ENCODE measurements at places on chromosomes 16 and 17.
A peak's percentile ranks its signal among the peaks of the same experiment; 100 is the strongest.

DNA sequence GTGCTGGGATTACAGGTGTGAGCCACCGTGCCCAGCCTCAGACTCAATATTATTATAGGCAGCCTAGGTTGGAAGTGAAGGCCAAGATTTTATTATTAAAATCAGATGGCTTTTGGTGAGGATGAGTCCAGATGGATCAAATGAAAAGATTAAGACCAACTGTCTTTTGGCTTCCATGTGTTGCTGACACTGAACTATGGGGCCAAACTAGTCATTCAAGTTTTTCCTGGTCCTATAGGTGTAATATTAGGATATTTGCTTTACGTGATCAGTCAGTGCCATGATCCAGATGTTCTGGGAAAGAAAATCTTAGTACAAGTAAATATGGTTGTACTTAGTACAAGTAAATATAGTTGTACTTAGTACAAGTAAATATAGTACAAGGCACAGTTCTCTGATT lies 140.6 kb downstream of the MAP2K6 start:
- no peak overlapping the region for H3K27ac ChIP-seq
- H3K4me1 ChIP-seq: no peaks in the 10 kb centered on the region
- peaks cover 5% of the 10 kb centered on the region for H3K36me3 ChIP-seq
- H3K27me3 ChIP-seq: no peaks in the 10 kb centered on the region

GRCh38 chr16:81740169-81740568 lies 38.9 kb upstream of the PLCG2 start:
- no peak overlapping the region for H3K27ac ChIP-seq
- H3K27me3 ChIP-seq: no peaks in the 10 kb centered on the region
- ATAC-seq: no peak
- no peak overlapping the region for H3K4me3 ChIP-seq
- H3K4me1 ChIP-seq: no peaks in the 10 kb centered on the region
- H3K36me3 ChIP-seq: no peaks in the 10 kb centered on the region

- peak; percentile 69 for ATAC-seq
- peaks cover 30% of the 10 kb centered on the region for H3K36me3 ChIP-seq
- no peaks in the 10 kb centered on the region for H3K27me3 ChIP-seq
- H3K27ac ChIP-seq: no peak overlapping the region
- H3K4me3 ChIP-seq: peak overlapping the region; percentile 52
Measured at GRCh38 chr17:39573447-39574298, 34.0 kb downstream of the NEUROD2 start.

GRCh38 chr16:8572063-8572918 lies 18.0 kb downstream of the TMEM114 start:
- H3K27me3 ChIP-seq: peaks cover 42% of the 10 kb centered on the region
- H3K4me1 ChIP-seq: no peaks in the 10 kb centered on the region
- H3K4me3 ChIP-seq: no peak overlapping the region
- no peaks in the 10 kb centered on the region for H3K36me3 ChIP-seq
- ATAC-seq: no peak
- H3K27ac ChIP-seq: no peak overlapping the region

DNA sequence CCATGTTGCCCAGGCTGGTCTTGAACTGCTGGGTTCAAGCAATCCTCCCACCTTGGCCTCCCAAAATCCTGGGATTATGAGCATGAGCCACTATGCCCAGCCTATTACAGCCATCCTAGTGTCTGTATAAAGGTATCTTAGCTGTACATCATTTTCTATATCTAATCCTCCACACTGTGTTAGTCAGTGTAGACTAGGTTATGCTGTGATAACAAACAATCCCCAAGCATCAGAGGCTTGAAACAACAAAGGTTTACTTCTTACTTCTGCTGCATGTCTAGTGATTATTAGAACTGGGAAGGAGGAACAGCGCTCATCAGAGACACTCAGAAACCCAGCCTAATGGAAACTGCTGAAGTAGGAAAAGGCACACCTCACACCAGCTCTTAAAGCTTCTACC lies 68.1 kb downstream of the ERCC4 start:
- no peaks in the 10 kb centered on the region for H3K4me1 ChIP-seq
- H3K27ac ChIP-seq: no peak overlapping the region
- ATAC-seq: no peak
- no peaks in the 10 kb centered on the region for H3K36me3 ChIP-seq
- no peak overlapping the region for H3K4me3 ChIP-seq

DNA sequence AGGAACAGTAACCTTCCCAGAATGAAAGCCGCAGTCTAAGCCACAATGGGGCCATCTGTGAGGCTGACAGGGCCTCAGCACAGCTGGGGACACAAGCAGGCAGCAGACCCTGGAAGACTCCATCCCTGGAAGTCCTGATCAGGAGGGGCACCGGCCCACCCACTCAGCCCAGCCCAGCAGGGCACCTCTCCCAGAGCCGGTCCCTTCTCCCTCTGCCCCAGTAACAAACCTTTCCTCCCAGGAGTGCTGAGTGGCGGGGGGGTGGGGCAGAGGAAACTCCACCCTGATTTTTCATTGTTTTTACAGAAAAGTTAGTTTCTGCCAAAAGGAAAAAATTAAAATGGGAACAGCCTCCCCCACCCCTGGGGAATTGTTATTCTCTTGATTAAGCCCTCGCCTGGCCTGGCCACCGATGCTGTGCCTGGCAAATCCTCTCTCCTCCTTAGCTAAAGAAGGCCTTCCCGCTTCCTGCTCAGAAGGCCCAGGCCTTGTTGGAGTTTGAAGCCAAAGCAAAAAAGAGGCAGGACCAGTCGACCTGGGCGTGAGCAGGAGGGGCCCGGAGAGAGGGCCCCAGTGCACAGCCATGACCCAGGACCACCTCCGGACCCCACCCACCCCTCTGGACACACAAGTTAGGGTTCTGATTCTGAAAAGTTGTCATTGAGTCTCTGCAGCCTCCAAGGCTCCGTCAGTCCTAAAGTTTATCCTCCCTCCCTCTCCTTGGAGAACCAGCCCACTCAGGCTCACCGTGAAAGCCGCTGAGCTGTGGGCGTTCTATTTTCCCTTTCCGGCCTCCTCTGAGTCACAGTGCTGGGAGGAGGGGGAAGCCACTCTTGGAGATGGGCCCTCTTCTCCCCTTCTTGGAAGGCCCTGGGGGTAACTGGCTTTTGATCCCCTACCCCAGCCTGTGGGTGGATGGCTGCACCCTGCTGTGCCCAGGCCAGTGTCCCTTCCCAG lies 128.4 kb upstream of the TNRC6C start:
- peaks cover 6% of the 10 kb centered on the region for H3K27me3 ChIP-seq
- peak; percentile 43 for ATAC-seq
- H3K4me1 ChIP-seq: peaks cover 31% of the 10 kb centered on the region
- H3K4me3 ChIP-seq: no peak overlapping the region
- no peaks in the 10 kb centered on the region for H3K36me3 ChIP-seq
- no peak overlapping the region for H3K27ac ChIP-seq

DNA sequence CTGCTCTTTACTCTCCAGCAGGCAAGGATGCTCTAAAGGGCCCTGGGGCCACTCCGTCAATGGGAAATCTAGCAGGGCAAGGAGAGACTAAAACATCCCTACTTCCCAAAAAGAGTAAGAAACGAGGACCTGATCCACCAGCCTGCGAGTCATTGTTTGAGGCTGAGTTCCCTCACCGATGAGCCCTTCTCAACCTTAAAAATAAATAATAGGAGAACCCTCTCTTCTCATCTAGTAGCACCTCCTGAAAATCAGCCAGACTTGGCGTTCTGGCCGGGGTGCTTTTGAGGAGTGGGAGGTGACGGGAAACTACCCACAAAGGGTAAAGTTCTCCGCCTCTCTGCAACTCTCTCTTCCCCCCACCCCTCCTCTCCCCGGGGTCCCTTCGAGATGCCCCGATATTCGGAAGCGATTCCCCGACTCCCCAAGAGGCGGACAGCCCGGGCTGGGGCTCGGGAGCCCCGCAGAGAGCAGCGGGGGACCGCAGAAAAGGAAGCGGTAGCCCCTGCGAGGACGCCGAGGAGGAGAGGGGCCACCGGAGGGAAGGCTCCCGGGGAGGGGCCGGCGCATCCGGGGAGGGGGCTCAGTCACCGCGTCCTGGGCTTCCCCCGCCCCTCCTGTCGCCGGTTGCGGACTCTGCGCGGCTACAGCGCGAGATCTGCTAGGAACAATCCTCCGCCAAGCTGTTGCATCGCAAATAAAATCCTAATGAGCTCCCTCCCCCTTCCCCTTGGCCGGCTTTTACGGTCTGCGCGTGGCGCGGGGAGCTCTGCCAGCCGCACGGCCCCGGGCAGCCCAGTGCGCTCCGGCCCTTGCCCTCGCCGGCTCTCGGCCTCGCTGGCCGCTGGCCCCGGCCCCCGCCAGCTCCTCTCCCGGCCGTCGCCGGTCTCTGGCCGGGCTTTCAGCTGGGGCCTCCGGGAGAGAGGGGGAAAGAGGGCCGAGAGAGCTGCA lies 1.3 kb downstream of the HOXB9 start:
- peak; percentile 11 for ATAC-seq
- H3K36me3 ChIP-seq: no peaks in the 10 kb centered on the region
- no peak overlapping the region for H3K27ac ChIP-seq

DNA sequence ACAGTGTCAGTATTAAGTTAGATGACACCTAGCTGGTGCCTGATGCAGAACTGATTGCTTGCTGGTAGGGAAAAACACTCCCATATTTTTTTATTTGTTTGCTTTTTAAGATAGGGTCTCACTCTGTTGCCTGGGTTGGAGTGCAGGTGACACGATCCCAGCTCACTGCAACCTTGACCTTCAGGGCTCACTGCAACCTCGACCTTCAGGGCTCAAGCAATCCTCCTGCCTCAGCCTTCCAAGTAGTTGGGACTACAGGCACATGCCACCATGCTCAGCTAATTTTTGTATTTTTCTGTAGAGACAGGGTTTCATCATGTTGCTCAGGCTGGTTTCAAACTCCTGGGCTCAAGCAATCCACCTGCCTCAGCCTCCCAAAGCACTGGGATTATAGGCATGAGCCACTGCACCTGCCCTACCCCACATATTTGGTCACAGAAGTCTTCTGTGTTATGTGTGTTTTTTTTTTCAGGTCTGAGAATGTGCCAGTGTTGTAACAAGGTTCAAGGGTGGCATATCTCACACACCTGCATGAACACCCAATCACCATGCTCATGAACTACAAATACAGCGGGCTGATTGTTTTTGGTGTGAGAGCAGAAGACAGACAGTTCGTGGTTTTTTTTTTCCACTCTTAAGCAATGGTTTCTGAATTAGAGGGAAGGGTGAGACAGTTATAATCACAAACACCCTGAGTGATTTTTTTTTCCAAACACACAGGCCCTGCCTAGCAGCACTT lies 22.8 kb downstream of the SPAG9 start:
- H3K36me3 ChIP-seq: peaks cover 28% of the 10 kb centered on the region
- no peak for ATAC-seq
- H3K27me3 ChIP-seq: no peaks in the 10 kb centered on the region
- no peak overlapping the region for H3K4me3 ChIP-seq
- no peak overlapping the region for H3K27ac ChIP-seq
- peaks cover 15% of the 10 kb centered on the region for H3K4me1 ChIP-seq

DNA sequence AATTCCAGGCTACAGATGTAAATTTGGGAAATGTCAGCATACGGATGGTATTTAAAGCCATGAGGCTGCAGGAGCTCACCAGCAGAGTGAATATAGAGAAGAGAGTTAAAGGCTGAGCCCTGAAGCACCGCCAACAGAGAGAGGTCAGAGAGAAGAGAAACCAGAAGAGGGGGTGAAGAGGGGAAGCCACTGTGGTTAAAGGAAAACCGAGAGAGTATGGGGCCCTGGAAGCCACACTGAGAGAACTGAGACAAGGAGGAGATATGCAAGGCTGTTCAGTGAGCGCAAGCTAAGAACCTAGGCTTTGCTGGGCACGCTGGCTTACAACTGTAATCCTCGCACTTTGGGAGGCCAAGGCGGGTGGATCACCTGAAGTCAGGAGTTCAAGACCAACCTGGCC lies 24.6 kb downstream of the COPRS start:
- no peaks in the 10 kb centered on the region for H3K4me1 ChIP-seq
- H3K36me3 ChIP-seq: no peaks in the 10 kb centered on the region
- H3K4me3 ChIP-seq: no peak overlapping the region
- peak; percentile 62 for ATAC-seq
- H3K27ac ChIP-seq: no peak overlapping the region
- peaks cover 7% of the 10 kb centered on the region for H3K27me3 ChIP-seq

DNA sequence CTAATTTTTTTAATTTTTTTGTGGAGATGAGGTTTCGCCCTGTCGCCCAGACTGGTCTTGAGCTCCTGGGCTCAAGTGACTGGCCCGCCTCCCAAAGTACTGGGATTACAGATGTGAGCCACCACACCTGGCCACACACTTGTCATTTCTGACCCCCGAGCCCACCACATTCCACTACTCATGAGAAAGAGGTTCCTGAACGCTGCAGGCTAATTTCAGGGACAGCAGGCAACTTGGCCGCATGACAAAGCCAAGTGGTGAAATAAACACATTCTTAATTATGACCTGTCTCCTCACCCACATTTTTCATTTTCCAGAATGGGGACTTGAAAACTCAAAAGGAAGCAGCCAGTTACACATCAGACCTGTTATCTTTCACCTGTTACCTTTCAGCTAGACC lies 114.5 kb downstream of the ABCC6 start:
- peaks cover 97% of the 10 kb centered on the region for H3K36me3 ChIP-seq
- no peaks in the 10 kb centered on the region for H3K4me1 ChIP-seq
- H3K27ac ChIP-seq: no peak overlapping the region
- H3K27me3 ChIP-seq: no peaks in the 10 kb centered on the region
- peak; percentile 19 for ATAC-seq

- no peaks in the 10 kb centered on the region for H3K4me1 ChIP-seq
- no peaks in the 10 kb centered on the region for H3K36me3 ChIP-seq
- H3K27me3 ChIP-seq: no peaks in the 10 kb centered on the region
Measured at GRCh38 chr16:6143020-6143419, 1045.4 kb upstream of the EEF2KMT start.

- H3K27me3 ChIP-seq: peaks cover 18% of the 10 kb centered on the region
- H3K4me3 ChIP-seq: no peak overlapping the region
- H3K4me1 ChIP-seq: peaks cover 4% of the 10 kb centered on the region
- no peak overlapping the region for H3K27ac ChIP-seq
- no peaks in the 10 kb centered on the region for H3K36me3 ChIP-seq
Measured at GRCh38 chr17:65334406-65334805, 197.2 kb downstream of the RGS9 start.

- no peaks in the 10 kb centered on the region for H3K36me3 ChIP-seq
- no peaks in the 10 kb centered on the region for H3K27me3 ChIP-seq
- H3K27ac ChIP-seq: no peak overlapping the region
- ATAC-seq: no peak
Measured at GRCh38 chr17:77963441-77963840, 4.9 kb downstream of the TNRC6C start.

DNA sequence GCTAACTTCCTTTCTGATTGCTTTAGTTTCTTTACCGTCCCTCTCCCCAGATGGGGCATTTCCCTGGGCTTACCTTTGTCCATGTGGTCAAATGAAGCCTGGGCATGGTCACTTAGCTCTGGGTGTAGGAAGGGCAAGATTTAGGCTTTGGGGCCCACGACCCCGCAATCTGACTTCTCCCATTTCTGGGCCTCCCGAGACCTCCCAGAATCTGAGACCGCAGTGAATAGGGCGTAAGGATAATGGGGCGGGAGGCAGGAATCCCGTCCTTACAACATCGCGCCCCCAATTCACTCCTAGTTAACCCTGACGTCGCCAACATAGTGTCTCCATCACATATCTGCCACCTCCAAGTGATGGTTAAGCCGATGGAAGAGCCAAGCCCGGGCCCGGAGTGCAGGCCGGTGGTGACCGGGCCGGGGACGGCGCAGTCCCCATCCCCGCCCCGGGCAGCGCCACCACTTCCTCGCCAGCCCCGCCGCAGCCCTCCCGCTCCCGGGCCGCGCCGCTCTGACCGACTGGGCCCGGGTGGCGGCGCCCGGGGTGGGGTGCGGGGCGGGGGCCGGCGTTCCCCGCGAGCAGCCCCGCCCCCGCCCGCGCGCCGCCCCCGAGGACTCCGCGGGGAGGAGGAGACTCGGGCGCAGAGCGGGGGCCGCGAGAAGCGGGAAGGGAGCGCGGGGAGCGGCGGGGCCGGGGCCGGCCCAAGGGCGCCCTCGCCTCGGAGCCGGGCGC lies at the start of gene RHBDL3:
Gene RHBDL3, plus strand, starts transcription at position 641 of the 732 bp plus-strand sequence. CDS start 358 bp downstream, outside the sequence.
- H3K27me3 ChIP-seq: peaks cover 56% of the 10 kb centered on the region
- H3K36me3 ChIP-seq: no peaks in the 10 kb centered on the region
- peak; percentile 16 for ATAC-seq
- H3K27ac ChIP-seq: no peak within 1 kb of the TSS
- H3K4me3 ChIP-seq: peak within 1 kb of the TSS; percentile 73
